Activated CD4-positive, alpha-beta T cell treated with anti-CD3 and anti-CD28 coated beads, Interleukin-2, amount 50 U/mL, for 16 hours (primary cell): ENCODE measurements at places on chromosomes 2 and 18.

DNA sequence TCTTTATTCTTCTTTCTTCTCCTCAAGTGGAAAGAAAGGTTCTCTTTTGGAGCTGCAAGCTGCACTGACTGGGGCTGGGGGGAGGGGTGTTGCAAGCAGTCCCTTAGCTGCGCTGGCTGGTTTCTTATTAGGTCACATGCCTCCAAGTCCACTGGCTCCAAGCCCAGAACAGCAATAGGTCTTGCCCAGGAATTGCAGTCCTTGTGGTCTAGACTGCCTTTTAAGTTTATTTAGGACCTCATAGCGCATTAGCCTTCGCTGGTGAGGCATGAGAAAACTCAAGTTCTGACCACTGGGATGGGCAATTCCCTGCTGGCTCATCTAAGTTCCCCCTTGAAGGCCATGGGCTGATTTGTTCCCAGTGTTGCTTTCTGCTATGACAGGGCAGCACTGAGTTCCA lies 138.6 kb upstream of the SCN7A start:
- DNase-seq: no peak

- no peak for DNase-seq
Measured at GRCh38 chr2:74872389-74872836, 38.5 kb downstream of the HK2 start.

DNA sequence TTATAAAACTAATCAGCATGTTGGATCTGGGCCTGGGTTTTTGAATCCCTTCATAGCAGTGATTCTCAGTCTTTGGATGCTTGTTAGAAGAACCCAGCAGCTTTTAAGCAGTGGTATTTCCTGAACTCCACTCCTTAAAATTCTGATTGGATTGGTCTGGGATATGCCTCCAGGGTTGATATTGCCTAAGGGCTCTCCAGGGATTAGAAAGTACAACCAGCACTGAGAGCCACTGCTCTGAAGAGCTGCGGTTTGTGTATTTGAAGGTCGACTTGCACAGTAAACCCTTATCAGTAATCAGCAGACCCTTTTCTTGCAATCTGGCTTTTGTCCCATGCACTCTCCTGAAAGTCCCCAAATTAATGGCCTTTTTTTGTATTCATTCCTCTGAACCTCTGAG lies 17.0 kb upstream of the RBMS1 start:
- no peak for DNase-seq

DNA sequence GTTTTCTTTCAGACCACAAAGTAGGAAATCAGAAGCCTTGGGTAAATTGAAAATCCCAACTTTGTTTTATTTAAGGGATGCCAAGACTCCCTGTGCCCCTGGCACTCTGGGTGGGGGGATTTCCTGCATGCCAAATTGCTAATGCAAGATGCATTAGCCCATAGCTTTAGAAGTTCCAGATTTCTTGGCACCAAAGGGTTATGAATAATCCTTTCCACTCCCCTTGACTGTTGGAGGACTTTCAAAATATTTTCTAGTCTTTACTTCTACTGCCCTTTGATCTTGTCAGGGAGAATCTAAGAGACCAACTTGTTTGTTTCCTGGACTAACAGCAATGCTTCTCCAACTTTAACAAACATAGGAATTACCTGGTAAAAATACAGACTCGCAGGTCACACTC lies 81.8 kb upstream of the TGIF1 start:
- no peak for DNase-seq

GRCh38 chr2:196480653-196481323 lies 158.7 kb upstream of the CCDC150 start:
- DNase-seq: no peak

DNA sequence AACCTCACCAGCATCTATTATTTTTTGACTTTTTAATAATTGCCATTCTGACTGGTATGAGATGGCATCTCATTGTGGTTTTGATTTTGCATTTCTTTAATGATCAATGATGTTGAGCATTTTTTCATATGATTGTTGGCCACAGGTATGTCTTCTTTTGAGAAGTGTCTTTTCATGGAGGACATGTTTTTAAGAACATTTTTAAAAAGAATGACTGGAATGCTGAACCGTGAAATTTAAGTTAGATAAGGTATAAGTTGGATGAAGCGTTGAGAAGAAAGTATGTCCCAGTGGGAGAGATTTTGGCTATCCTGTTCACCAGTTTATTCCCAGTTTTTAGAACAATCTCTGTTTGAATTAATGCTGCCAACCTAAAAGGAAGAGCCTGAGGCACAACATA lies 365.9 kb downstream of the CELF4 start:
- DNase-seq: no peak

- DNase-seq: no peak
Measured at GRCh38 chr2:181859123-181859522, 32.4 kb upstream of the ITPRID2 start.
